ENCODE measurements at places on chromosomes 2 and 18.

- DNase-seq, result no peak
Measured at GRCh38 chr2:190210471-190210870, 109.2 kb downstream of the HIBCH start.

DNA sequence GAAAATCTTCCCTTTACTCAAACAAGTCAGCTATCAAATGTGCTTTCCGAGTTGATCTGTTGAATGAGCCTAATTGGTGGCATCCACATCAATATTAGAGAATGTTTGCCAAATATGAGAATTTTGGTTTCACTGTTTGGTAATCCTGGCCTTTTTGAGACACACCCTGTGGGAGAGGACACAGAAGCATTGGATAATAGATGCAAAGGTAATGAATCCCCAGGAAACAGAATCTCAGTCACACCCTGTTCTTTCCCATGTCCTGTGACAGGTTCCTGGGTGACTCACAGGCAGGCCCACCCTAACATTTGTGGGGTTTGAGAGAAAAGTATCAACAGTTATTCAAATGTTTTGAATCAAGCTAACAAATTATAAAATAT lies 99.8 kb upstream of the PELI1 start:
- DNase-seq, result no peak

GRCh38 chr2:156005531-156005930 lies 327.0 kb downstream of the NR4A2 start:
- DNase-seq, result no peak

GRCh38 chr18:30682672-30683071 lies 359.9 kb downstream of the DSC3 start:
- DNase-seq, result no peak

DNA sequence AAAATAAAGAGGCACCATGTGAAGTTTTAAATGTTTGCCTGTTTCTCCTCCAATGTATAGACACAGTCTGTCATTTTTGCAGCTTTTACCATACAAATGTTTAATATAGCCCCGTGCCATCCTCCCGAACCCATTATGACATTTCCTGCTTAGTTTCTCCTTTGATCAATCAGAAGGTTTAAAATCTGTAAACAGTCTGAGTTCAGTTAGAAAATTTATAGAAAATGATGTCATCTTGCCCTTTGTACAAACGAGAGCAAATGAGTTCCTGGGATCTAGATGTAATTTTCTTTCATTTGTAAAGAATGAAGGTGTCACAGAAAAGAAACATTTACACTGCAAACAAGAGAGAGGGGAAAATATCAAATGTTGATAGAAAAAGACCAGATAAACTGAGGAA lies 62.7 kb upstream of the NFU1 start:
- DNase-seq, result peak; percentile 40

- no peak for DNase-seq
Measured at GRCh38 chr2:160295519-160296207, 95.6 kb upstream of the ITGB6 start.

DNA sequence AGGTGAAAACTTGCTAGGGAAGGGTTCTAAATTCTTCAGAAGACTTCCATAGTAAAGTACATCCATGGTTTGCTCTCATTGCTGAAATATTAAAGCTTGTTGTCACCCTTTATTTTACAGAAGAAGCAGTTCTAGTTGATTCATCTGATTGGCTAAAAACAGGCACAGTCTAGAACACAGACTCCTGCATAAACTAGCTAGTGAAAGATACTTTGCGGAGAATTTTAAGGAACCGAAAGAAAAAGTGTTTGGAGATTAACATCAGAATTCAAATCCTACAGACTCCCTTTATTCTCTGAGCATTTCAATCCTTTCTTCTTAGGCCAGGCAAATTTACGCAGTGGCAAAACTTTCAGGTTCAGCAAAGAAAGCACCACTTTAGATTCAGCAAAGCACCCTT lies 1076.5 kb upstream of the ZEB2 start:
- no peak for DNase-seq

- no peak for DNase-seq
Measured at GRCh38 chr2:119574108-119574815, 30.0 kb downstream of the CFAP221 start.

DNA sequence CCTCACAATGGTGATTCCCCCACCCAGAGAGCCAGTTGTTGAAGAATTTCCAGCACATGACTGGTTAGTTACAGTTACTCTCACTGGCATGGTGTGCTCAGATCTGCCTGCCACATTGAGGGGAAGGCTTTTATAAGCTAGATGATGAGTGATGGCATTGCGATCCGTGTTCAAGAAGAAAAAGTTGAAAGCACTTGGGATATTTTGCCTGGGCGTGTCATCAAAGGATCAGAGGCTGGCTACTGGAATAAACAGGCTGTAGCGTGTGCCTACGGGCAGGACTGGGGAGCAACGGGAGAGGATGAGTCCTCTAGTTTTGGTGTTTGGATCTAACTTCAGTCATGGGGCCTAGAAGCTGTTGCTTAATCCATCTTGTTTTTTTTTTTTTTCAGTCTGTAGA lies 175.0 kb downstream of the SETBP1 start:
- no peak for DNase-seq

- no peak for DNase-seq
Measured at GRCh38 chr2:95392320-95392719, 10.2 kb upstream of the FAHD2A start.

- no peak for DNase-seq
Measured at GRCh38 chr2:219939647-219940046, 312.2 kb downstream of the SLC4A3 start.

DNA sequence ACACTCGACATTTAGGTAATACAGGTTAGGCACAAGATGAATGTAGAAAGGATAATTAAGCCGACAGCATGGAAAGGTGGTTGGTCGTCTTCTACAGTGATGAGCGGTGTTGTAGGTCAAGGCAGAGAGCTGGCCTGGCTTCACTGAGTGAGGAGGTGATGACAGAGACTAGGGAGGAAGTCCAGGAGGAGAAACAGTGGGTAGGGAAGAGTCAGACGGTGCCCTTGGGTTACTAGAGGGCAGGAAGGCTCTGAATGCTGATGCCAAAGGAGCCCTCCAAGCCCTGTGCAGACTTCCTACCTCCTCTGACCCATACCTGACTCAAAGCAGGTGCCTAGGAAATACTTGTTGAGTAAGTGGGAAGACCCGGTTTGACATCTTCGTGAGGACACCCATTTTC lies 100.8 kb downstream of the ITGB1BP1 start:
- DNase-seq, result no peak

DNA sequence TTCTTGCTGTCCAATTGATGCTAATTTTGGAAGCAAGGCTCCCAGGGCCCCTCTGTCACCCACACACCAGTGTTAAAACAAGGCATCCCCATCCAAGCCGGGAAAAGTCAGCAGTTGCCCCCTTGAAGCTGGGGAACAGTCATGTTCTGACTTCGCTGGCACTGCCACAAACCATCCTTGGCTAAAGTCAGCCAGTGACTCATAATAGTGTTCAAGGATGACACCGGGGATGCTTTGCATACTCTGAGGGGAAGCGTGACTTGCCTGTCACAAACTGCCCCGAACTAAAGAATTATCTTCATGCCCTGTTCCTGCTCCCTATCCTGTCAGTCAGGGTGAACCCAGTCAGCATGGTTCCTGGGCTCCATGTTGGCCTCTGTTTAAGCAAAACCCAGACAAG lies 37.0 kb downstream of the TGFA start:
- no peak for DNase-seq

GRCh38 chr2:100321866-100322820 lies at the start of gene LONRF2:
Gene LONRF2 (minus strand): TSS chr2:100322501. CDS start chr2:100322093, 408 bp downstream.
- peak; percentile 86 for DNase-seq

- peak; percentile 47 for DNase-seq
Measured at GRCh38 chr18:33495278-33495677, 54.8 kb upstream of the CCDC178 start.

- peak; percentile 14 for DNase-seq
Measured at GRCh38 chr2:48589170-48589767, 28.4 kb upstream of the GTF2A1L start.

DNA sequence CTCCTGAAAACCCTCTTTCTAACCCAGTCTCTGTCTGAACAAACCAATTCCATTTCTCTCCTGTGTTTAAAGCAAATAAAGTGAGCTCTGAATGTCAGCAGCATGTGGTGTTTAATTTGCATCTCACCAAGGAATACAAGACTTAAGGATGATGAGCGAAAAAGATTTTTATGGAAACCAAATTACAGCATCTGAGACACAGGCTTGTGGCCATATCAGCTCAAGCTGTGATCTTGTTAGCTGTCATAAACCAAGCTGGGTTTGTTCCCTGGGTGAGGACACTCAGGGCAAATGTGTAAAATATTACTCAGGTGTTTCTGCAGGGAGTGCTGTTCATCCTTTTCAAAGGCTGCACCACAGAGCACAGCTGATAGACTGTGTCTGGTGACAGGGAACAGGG lies 129.3 kb upstream of the REV1 start:
- no peak for DNase-seq

- DNase-seq, result no peak
Measured at GRCh38 chr18:79887181-79888000, 64.1 kb downstream of the SLC66A2 start.

DNA sequence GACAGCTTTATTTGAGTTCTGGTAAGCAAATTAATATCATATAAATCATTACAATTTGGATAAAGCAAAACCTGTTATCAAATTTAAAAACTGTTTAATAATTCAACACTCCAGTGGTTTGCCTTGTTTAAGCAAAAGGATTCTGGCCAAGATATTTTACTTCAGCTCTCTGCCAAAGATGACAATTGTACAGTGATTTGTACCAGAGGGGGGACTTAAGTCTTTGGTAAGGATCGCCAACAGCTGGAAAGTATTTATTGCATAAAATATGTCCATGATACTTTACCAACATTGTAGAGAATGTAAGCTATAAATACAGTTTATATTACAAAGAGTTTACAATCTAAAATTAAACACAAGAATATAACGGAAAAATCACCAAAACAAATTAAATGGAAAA lies 13.8 kb downstream of the PREPL start:
- no peak for DNase-seq

DNA sequence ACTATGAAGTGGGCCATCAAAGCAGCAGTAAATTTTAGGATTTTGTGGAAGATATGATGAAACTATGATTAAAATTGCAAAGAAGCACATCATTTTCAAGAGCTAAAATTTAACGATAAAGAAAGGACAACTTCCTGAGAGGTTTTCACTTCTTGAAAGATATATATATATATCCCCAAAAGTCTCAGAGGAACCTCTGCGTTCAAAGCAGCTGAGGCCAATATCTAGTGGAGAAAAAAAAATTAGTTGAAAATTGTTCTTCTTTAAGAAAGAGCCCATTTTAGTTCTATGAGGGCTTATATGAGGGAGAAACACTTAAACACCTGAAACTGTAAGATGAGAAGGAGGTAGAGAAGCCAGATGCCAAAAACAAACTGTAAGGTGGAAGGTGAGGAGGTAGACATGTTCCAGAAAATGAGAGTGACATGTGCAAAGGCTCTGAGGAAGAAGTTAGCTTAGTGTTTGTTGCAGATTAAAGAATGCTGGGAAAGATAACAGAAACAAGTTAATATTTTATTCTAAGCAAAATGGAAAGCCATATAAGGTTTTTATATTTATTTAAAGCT lies 72.9 kb upstream of the VRK2 start:
- DNase-seq, result no peak

DNA sequence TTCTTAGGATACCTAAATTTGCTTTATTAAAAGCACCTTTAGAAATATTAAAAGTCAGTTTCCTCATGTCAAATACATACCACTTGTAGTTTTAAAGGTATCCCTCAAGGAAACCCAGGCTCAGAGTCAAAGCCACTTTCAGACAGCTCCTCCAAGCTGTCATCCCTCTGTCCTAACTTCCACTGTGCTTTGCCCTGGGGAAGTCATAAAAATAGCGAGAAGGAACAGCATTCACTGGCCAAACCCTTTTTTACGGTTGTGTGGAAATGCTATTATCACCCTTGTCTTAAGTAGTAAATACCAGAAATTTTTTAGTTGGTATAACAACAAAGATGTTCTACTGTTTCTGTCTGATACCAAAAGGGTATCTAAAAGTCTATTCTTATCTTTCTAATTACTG lies 680.5 kb downstream of the ZEB2 start:
- no peak for DNase-seq

DNA sequence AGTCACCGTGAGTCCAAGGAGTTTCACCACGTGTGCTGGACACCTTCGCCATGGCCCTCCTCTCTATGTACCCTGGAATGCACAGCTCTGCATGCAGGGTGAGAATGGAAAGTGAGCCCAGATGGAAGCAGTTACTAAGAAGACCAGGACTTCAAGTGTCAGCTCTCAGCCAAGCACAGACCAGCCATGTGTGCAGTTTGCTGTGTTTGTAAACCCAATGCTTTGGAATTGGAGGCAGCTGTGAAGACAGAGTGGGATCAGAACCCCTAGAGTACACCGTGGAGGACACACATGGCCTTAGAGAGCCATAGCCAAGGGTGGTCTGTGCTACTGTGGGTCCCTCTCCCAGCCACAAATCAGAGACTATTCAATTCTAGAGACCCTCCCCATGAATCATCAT lies 655.5 kb upstream of the ID2 start:
- DNase-seq, result no peak

DNA sequence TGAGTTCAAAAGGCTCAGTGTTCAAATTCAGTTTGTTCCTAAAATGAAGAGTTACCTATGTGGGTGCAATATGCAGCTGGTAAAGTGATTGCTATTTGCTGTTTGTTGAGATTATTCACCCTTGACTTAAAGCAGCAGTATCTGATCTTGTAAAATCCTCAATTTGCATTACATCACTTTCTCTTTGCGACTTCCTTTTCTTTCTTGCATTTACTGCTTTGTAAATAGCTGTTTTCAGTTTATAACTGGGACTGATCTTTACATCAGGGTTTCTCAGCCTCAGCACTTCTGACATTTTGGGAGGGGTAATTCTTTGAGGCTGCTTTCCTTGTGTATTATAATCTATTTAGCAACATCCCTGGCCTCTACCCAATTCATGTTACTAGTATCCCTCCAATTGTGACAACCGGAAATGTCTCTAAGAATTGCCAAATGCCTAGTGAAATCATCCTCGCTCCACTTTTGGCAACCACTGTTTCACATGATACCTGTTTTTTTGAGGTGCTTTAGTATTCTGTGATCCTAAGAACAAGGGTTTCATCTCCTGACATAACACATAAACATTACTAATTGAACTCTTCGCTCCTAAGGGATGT lies 12.1 kb upstream of the ERCC3 start:
- DNase-seq, result no peak

DNA sequence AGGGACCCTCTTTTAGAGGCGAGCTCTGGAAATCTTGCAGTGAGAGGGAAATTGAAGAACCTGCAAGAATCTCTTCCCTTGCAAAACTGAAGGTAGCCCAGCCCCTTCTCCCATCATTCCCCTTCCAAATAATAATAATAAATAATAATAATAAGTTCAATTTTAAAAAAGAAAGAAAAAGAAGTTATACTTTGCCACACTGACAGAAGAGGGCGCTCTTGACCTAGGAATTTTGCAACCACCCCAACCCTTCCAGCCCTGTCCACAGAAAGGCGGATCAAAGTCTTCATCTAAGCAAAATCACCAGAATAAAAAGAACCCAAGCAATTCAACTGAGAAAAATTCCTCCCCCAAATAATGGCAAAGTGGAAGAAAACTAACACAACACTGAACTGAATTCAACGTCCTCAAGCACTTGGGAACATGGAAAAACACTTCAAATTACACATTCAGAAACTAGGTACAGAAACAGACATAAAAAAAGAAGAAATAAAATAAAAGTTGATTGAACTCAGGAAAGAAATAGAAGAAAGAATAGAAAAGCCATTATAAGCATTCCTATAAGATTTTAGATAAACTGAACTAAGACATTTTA lies 98.9 kb upstream of the GLS start:
- peak; percentile 49 for DNase-seq

- DNase-seq, result no peak
Measured at GRCh38 chr2:44997963-44998362, 11.3 kb downstream of the SIX2 start.
